ENCODE measurements at places on chromosomes 2 and 18.

GRCh38 chr2:151655663-151656398, 78.4 kb downstream of the NEB start:
- DNase-seq: no peak

- no peak for DNase-seq
Observed at GRCh38 chr2:164784376-164784775, 57.2 kb downstream of the COBLL1 start.

GRCh38 chr2:98299211-98299905, 46.9 kb upstream of the CNGA3 start:
- no peak for DNase-seq

- no peak for DNase-seq
Observed at GRCh38 chr2:19357402-19358241, 801 bp downstream of the OSR1 start.

GRCh38 chr2:232547991-232548390, 2.4 kb downstream of the TIGD1 start:
- no peak for DNase-seq

- no peak for DNase-seq
Observed at GRCh38 chr18:52682260-52682659, 342.3 kb downstream of the DCC start.

DNA sequence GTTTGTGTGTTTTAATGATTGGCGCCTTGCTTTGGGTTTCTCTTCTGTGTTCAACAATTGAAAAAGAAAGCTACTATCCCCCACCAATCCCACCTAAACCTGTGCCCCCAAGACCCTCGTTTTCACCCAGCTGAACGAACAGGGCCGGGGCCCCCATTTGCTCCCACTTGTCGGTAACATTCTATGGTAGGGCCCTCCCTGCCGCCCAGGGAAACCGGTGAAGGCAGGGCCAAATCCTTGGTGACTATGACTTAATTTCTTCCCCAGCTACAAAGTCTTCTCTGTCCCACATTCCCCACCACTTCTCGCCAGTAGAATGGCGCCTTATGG, 598 bp upstream of the SNRNP200 start:
- DNase-seq: no peak

DNA sequence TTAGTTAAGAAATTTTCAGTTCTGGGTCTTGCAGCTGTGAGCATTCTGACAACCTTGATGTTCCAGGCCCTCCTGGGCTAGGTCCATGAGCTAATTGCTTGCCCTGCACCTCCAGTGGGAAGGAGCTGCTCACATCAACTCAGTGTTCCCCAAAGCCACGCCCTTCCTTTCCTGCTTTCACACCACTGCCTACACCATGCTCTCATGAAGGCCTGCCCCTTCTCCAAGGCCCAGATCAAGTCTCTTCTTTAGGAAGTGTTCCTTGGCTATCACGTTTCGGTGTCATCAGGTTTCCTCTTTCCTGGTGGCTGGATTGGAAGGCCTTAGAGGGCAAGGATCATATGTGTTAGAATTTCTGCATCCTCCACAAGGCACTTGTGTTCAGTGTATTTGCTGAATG, 18.8 kb downstream of the TMEM127 start:
- DNase-seq: no peak

DNA sequence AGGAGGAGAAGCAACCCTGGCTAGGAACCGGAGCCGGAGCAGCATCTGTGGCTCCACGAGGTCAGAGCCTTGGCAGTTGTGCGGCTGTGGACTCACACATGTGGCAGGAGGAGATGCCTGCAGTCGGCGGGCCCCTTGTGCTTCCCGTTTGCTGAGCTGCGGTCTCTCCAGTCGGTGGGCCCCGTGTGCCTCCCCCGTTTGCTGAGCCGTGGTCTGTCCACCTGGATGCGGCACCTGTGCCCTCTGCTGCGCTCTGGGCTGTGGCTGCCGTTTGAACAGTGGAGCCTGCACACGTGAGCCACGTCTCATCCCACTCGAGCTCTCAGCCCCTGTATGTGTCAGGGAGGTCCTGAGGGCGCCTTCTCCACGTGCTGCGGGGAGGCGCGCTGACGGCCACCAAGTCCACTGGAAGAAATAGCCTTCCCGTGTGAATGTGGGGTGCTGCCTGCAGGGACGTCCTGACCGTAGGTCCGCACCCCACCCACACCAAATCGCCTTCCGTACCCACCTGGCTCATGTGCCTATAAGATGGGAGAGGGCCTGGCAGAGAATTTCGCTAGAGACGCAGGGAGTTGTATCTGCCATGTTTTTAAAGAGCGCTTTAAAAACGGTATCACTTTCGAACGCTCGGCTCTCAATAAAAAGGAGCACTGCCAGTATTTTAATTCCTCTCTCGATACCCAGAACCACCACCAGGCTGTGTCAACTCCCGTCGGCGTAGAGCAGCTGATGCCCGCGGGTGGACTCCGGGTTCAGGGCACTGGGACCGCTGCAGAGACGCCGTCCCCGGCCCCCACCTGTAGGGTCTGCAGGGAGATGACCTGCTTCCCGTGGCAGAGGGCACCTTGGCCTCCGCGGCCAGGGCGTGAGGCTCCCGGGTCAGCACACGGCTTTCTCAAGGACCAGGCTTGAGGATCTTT, 117.0 kb downstream of the NFATC1 start:
- no peak for DNase-seq

DNA sequence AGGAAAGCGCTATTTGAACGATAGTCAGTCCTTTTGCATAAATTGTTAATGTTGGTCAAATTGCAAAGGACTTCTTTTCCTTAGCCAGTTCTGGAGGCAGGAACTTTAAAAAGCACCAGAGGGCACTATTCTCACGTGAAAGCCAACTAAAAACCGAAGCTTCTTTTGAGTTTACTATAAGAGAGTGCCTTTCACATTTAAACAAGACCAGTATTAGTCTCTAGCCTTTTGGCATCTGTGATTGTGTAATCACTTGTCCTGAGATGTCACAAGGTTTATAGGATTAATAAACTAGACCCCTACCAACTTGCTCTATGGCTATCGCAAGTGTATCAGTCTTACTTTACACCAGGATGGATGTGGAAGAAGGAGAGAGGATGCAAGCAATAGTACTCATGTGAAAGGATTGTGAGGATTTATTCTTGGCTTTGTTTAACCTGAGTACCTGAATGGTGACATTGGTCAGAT, 14.4 kb upstream of the STAT4 start:
- DNase-seq: no peak
